ENCODE measurements at places on chromosomes 2 and 18.

GRCh38 chr18:28175930-28176697, 816 bp downstream of the CDH2 start:
- no peak for DNase-seq

- DNase-seq, result no peak
Observed at GRCh38 chr2:59041139-59041538, 800.0 kb upstream of the FANCL start.

DNA sequence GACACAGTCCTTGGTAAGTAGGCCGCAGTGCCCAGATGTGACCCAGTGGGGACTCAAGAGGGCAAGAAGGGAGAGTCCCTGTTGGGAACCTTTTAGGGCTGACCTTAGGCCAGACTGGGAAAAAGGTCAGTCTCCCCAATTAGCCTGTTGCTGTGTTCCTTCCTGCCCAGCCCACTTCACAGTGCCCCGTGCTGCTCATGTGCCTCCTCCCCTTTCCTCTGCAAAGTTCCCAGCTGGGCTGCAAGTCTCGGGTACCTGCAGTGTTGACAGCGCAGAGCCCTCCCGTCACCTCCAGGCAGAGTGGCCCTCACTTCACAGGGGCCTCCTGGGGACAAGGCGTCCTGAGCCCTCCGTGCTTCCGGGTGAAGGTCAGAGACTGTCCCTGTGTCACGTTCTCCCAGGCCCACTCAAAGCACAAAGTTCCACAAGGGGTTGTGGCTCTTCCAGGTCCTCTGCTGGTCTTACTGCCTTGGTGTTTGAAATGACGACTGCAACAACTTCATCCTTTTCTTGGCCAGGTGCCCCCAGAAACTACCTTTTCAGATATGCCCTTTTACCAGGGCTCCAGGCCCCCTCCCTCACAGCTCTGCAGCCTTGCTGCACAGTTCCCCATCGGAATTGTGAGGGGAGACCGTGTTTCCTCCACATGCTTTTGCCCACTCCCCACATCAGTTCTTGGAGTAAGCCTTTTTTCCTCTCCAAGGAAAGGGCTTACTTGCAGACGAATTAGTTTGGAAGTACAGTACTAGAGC, 225.8 kb downstream of the ALPK2 start:
- DNase-seq, result no peak

- no peak for DNase-seq
Observed at GRCh38 chr2:69619725-69620124, 23.8 kb downstream of the AAK1 start.

- no peak for DNase-seq
Observed at GRCh38 chr18:70732188-70732587, 443.3 kb downstream of the SOCS6 start.

- DNase-seq, result no peak
Observed at GRCh38 chr2:231627384-231628120, 34.9 kb downstream of the TEX44 start.

GRCh38 chr2:41707790-41708451, 339.9 kb upstream of the PKDCC start:
- no peak for DNase-seq

- DNase-seq, result peak; percentile 33
Observed at GRCh38 chr18:13568443-13569392, 157.6 kb downstream of the FAM210A start.

GRCh38 chr2:45625824-45626223, 14.8 kb upstream of the SRBD1 start:
- no peak for DNase-seq

- DNase-seq, result no peak
Observed at GRCh38 chr18:7646174-7646886, 79.2 kb downstream of the PTPRM start.

- no peak for DNase-seq
Observed at GRCh38 chr2:220504938-220505503, 877.6 kb downstream of the SLC4A3 start.

DNA sequence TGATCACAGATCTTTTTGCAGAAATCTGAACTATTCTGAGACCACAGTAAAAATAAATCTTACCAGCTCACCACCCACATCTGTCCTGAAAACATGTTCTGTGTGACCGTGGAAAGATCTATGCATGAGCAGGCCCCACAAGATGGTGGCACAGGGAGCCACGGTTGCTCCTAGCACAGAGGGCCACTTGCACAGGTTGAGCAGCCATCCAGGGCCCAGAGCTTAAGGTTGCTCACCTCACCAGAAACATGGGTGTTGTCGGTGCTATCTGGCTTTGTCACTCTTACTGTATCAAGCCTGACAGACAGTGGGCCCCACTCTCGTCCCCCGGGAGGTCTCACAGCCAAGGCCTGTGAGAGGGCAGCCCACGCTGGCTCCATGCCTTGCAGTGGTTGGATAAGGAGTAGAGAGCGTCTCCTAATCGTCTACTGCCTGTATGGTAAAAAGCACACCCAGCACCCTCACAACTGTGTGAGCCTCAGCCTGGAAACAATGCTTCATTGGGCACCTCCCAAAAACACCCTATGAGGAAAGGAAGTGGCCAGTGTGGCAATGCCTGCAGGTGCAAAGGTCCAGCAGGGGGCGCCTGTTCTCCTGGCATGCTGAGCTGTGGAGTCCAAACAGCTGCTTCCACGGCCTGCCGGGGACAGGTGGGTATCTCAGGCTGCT, 19.6 kb downstream of the TUBB6 start:
- DNase-seq, result peak; percentile 65

- DNase-seq, result no peak
Observed at GRCh38 chr2:43406651-43407279, 180.4 kb upstream of the ZFP36L2 start.

DNA sequence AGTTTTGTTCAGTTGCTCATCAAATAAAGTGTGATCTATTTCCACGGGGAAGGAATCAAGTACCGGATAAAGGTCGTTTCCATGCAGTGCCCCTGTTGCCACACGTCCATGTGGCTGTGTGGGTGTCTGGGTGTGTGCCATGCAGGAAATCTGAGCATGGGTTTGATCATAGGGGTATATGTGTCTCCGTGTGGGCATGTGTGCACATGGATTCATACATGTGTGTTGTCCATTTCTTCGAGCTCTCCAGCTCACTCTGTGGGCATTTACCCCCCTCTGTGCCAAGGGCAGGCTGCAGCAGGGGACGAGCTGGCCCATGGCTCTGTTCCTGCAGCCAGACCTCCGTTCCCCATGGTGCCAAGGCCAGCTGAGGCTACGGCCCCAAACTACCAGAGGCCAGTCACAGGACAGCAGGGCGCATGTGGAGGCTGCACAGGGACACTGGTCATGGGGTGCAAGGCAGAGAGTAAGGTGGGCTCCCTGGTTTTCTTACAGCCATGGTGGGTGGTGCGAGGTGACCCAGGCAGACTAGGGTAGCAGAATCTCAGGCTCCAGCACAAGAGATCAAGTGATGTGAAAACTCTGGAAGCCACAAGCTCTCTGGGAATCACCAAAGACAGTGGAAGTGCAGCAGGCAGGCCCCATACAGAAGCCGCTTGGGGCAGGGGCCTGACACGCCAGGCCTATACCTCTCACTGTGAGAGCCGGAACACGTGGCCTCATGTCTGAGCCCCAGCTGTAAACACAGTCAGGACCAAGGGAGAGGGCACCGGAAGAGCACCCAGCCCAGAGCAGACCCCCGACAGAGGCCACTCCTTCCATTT, 66.4 kb upstream of the RAB6C start:
- no peak for DNase-seq

DNA sequence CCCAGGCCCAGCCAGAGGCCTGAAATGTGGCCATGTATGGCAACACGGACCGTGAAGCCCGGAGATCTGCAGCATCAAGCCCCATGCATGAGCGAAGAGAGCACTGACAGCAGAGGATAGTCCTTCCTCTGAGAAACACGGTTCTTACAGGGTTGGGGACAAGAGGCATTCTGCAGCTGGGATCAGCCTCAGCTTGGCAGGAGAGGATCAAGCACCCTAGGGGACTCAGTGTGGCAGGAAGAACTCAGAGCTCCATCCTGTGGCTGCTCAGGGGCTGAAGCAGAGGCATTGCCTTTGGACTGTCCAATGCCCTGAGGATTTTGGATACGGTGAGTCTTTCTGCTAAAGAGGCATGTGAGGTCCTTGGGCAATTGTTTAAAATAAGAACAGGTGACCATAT, 368.7 kb downstream of the ZNF516 start:
- no peak for DNase-seq

DNA sequence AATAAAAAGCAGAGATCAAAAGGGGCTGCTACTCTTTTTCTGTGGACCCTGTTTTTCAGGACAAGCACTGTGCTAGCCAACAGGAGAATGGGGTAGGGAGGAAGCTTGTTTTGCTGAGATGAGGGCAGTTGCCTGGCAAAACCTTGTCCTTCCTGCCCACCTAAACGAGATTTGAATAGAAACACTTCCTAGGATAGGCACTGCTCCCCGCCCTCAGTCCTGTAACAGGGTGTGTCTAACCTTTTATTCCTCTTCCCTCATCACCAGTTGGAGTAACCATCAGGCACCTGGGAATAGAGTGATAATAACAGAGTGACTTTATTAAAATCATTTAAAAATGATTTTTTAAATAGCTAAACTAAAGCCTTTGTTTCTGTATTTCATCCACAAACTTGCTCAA, 368.8 kb downstream of the LNPK start:
- no peak for DNase-seq

DNA sequence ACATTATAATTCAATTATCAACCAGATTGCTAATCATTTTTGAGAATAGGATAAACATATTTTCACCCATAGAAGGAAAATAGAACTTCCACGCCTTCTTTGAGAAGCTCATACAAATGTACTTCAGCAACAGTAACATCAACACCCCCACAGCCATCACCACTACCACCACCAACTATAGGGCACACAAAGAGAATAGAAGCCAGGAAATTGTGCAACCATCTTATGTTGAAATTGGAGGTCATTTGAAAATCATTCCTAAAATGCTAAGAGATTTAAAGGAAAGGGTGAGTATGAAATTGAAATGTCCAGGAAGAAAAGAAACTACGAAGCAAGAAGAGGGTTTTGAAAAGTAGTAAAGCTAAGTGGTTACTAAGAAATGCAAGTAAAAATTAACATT, 563.4 kb downstream of the ZNF804A start:
- DNase-seq, result no peak

DNA sequence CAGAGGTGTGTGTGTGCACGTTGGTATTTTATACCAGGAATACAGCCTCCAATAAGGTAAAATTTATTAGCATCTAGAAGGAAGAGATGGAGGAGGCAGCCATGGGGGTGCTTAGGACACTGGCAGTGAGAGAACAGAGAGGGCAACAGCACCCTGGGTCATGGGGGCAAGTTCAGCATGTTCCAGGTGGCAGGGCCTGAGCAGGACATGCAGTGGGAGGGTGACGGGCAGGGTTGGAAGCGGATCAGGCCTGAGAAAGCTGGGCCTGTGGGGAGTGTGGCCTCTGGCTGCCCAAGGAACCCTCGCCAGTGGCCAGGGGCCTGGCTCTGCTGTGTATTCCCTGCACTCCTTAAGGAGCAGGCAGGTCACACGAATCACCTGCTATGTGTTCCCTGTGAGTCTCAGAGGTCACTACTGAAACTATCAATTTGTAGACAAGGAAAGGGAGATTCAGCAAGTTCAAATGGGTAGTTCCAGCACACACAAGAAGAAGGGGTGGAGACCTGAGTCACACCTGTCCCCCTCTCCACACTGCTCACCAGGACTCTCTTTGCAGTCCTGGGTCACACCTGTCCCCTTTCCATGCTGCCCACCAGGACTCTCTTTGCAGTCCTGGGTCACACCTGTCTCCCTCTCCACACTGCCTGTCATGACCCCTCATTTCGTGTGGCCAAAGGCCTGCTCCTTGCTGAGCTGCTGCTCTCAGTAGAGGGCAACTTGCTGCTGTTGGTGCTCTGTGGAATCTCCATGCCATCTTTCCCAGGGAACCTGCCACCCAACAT, 463.9 kb upstream of the HS6ST1 start:
- DNase-seq, result no peak

GRCh38 chr2:162480067-162480466, 136.1 kb downstream of the GCA start:
- DNase-seq, result no peak

DNA sequence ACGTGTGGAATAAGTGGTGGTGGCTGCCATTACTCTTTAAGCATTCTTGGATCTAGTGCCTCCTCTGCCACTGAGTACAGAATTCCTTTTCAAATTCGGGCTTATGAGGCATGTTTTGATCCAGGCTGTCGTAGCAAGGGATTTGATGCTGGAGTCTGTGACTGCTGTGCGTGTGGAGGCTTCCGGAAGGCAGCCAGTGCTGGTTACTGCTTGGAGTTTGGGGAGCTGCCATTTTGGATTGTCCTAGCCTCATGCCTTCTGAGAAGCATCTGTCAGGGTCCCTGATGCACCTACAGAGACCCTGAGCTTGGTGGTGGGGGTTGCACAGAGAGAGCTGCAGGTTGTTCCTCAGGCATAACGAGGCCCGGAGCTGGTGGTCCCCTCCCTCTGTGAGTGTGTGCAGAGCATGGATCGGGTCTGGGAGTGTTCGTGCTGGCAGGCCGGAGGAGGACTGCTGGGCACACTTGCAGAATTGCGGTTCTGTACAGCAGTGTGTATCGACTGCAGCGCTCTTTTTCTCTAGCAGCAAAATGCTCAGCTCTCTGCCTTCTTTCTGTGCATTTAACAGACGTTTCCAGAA, 7.7 kb downstream of the HPCAL1 start:
- DNase-seq, result no peak

GRCh38 chr18:35334821-35335220, 9.4 kb downstream of the ZNF24 start:
- no peak for DNase-seq

GRCh38 chr18:27004056-27004829, 138.7 kb upstream of the AQP4 start:
- no peak for DNase-seq

- DNase-seq, result no peak
Observed at GRCh38 chr2:14717131-14717530, 84.6 kb downstream of the LRATD1 start.

DNA sequence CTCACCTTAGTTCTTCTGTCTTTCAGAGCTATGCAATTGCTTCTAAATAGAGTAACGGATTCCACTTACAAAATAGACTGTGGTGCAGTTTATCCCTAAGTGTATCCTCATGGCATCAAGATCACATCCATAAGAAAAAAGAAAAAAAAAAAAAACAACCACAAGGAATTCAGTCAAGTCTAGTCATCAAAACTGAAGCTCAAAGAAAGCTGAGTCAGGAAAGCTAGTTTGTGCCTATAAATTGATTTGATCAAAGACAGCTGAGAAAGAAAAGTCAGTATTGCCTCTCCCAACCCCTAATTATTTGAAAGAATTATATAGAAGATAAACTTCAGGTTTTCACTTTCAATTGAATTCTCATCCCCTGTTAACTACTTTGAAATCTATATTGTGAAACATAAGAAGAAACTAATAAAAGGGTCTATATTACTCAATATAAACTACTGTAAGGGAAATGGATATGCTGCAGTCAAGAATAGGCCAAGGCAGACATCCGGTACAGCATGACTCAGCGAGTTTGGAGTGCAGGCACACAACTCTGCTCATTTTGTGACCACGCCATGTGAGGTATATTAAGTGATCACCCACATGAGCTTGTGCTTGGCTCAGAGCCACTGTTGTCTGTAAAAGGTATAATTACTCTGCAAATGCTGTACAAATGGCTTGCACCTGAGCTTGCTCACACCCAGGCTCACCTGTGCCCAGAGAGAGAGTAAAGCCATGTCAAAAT, 568.1 kb upstream of the CRIM1 start:
- DNase-seq, result no peak
